Activated T-cell treated with anti-CD3 and anti-CD28 coated beads for 4 hours (primary cell): ENCODE measurements at places on chromosomes 3 and 15.

- no peak for DNase-seq
These were observed 132.4 kb downstream of the SNRK start for GRCh38 chr3:43418601-43419272.

DNA sequence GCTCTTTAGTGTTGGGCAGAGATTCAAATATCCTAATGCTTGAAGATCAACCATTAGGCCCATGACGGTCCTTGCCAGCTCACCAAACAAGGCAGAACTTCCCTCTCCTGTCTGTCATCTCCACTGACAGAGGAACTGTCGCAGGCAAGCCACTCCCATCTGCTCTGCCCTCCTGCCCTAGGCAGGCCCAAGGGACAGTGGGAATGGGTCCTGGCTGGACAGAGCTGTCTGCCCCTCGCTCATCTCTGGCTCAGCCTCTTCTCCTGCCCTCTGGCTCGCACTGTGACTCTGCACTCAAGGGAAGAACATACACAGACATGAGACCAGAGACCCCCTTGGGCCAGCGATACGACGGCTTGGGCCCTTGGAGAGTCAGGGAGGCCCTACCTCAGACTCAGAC lies 7.6 kb upstream of the MUSTN1 start:
- DNase-seq, result no peak

DNA sequence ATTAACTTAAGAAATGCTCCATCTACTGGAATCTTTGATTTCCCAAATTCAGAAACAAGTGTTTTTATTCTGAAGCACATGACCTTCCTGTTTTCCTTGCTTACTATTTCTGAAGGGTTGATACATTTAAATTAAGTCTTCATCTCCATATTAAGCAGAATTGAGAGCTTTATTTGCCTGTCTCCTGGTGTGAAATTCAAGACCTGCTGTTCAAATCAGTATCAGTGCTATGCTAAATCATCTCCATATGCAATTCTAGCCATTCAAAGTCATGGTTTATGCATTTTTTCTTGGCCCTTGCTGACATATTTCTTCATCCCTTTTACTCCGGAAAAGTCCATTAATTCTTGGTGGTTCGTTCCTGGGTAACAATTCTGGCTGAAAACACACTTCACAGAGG lies 195.4 kb downstream of the ATP8B4 start:
- no peak for DNase-seq

DNA sequence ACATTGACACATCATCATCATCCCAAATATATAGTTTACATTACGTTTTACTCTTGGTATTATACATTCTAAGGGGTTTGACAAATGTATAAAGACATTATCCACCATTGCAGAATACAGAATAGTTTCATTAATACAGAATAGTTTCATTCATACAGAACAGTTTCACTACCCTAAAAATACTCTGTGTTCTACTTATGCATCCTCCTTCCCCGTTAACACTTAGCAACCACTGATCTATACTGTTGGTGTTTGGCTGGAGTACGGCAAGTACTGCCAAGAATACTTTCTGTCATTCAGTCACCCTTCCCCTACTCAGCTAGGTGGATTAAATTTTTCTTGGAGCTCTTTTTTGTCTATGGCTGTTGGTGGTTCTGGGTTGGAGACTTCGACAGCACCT lies 33.4 kb downstream of the LEKR1 start:
- DNase-seq, result no peak

DNA sequence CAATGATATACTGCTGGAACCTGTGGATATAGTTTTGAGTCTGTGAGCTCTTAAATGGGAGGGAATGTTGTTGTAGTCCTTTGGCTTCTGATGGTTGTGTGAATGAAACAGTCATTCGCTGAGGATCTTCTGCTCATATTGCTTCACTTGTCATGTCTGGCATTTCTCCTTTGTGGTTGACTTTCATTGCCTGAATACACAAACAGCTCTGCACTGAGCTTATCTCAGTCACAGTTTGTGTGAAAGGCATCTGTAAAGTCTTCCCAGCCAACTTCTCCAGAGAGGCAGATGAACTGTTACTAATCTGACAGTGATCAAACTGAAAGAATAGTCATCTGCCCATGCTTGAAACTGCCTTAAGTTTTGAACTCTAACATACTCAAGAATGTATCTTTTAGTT lies 59.8 kb downstream of the TMED3 start:
- DNase-seq, result no peak
